NCI-H2029 (cell line): ENCODE measurements at places on chromosomes 11 and 22.

DNA sequence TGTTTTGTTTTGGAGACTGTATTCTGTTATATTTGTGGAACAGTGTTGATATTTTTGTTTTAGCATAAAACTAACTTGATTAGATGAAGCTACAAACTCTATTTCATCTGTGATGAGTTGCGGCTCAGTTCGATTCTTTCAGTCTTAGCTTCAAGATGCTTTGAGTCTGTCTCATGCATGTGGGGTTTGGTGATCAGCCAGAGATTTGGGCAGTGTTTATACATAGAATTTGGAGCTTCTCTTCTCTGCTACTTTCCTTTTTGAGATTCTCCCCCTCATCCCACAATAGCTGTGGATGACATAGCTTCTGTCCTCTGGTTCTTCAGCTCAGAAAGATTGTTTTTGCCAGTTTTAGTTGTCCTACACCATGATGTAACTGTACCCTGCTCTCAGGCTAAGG, 90.4 kb downstream of the ARHGAP20 start:
- DNase-seq: no peak

DNA sequence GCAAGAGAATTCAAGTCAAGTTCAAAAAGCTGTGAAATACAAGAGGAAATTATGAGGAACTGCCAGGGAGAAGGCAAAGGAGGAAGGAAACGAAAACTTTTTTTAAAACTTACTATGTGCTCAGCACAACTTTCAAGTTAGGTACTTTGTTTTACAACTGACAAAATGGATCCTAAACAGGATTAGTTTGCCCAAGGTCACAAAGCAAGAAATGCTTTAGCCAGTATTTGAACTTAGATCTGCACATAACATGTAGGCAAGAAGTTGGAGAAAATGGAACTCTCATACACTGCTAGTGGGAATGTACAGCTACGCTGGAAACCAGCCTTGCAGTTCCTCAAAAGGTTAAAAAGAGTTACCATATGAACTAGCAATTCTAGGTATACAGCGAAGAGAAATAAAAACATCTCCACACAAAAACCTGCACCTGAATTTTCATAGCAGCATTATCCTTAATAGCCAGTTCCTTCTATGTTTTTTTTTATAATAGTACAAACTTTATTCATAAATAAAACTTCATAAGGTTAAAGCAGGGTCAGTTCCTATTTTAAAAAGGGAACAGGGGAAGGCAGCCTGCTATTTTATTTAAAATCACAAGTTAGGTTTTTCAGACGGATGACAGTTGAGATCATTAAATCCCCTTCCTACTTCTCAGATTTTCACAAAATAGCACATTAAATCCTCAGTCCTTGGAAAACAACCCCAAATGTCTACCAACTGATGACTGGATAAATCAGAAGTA, 19.2 kb downstream of the DDX6 start:
- DNase-seq: no peak

- peak; percentile 62 for DNase-seq
Observed at GRCh38 chr22:20418211-20418788, 19.3 kb downstream of the SCARF2 start.

GRCh38 chr11:131025020-131025419, 108.7 kb upstream of the SNX19 start:
- no peak for DNase-seq

DNA sequence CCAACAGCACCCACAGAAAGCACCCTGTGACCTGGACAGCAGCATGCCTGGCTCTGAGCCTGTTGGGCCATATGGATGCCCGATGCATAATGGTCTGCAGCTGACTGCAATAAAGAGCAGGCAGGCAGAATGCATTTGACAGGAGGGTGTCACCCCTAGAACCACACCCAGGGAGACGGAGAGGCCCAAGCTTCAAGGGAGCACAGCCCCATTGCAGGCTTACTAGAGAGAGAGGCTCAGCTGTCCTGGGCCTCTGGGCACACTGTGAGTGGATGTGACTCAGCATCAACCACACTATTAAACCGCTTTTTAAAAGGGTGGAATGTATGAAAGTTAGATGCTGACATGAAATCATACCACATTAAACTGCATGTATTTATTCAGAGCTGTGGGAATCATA, 365.3 kb downstream of the CTTN start:
- no peak for DNase-seq
